Nephron progenitor cell (in vitro differentiated cells): ENCODE measurements at places on chromosomes 3 and 15.

- DNase-seq: no peak
Observed at GRCh38 chr3:112466020-112466419, 33.3 kb downstream of the BTLA start.

- DNase-seq: no peak
Observed at GRCh38 chr15:69074843-69075224, 60.3 kb downstream of the NOX5 start.

DNA sequence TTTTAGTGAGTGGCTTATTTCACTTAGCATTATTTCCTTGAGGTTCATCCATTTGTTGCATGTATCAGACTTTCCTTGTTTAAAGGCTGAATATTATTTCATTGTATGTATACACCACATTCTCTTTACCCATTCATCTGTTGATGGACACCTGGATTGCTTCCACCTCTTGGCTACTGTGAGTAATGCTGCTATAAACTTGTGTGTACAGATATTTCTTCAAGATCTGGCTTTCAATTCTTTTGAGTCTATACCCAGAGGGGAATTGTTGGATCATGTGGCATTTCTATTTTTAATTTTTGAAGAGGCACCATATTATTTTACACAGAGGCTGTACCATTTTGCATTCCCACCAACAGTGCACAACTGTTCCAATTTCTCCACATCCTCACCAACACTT is 313.5 kb downstream of the RPLP1 start:
- DNase-seq: no peak

GRCh38 chr3:37906734-37907282 is 45.1 kb downstream of the CTDSPL start:
- DNase-seq: no peak
